ENCODE measurements at places on chromosomes 3 and 15. TPM values are rescaled to one million over a fixed set of nuclear protein-coding genes. Genes with fewer than 3 reads are reported as not detected.

The EEF1AKMT4 gene
- 1.9 TPM for total RNA-seq

The ROPN1 gene
- total RNA-seq = not detected

The SH2D7 gene
- not detected for total RNA-seq

The CD80 gene
- 0.21 TPM for total RNA-seq

The TMEM45A gene
- total RNA-seq = 15.3 TPM

The RPN1 gene
- 170 TPM for total RNA-seq

The RBP2 gene
- not detected for total RNA-seq

The IQSEC1 gene
- total RNA-seq = 58.8 TPM

The UBAP1L gene
- total RNA-seq = 2.1 TPM

The ZBED2 gene
- total RNA-seq = not detected

The SH3GL3 gene
- total RNA-seq = 0.63 TPM

The IL17RE gene
- total RNA-seq = 2.2 TPM

The AHSG gene
- 0.15 TPM for total RNA-seq

The STXBP5L gene
- total RNA-seq = 0.42 TPM

The LRRIQ4 gene
- 0.12 TPM for total RNA-seq

The CAND2 gene
- total RNA-seq = 51.0 TPM

The BSN gene
- 0.27 TPM for total RNA-seq

The DNAJA4 gene
- total RNA-seq = 171 TPM

The MAPK6 gene
- 21.5 TPM for total RNA-seq

The PPM1L gene
- 30.2 TPM for total RNA-seq

The ZNF502 gene
- 3.4 TPM for total RNA-seq

The P2RY14 gene
- total RNA-seq = 1.5 TPM

All from left cardiac atrium (tissue), 4 donors.